ENCODE measurements at places on chromosomes 3 and 15.

- DNase-seq: peak; percentile 28
Observed at GRCh38 chr3:7508821-7509220, 647.9 kb downstream of the GRM7 start.

- DNase-seq: peak; percentile 50
Observed at GRCh38 chr3:30124435-30125370, 481.7 kb upstream of the TGFBR2 start.

DNA sequence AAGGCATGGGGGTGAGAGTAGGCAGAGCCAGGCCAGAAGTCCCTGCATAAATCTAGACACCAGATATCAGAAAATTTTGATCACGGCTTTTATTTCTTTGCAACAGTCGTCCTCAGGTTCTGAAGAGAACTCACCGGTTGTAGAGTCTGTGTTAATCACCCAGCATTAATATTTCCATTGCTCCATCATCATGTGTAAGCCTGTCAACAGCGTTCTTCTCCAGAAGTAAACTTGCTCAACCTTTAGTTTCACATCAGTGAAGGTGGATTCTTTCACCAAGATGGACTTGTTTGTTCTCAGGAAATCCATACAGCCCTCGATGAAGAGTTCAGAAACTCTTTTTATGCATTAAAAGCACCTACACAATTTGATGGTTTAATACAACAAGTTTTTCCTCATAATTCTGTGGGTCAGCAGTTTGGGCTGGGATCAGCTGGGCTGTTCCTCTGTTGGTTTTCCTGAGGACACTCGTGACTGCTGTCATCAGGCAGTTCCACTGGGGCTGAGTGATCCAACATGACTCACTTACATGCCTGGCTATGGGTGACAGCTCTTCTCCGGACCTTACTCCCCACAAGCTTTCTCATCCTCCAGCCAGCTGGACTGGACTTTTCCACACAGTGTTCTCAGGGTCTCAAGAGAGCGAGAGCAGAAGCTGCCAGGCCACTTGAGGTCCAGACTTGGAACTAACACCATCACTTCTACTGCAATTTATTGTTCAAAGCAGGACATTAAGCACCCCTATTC lies 303.4 kb downstream of the ZNF621 start:
- peak; percentile 9 for DNase-seq

GRCh38 chr3:152243721-152244516 lies 24.8 kb upstream of the MBNL1 start:
- DNase-seq: no peak

Measured in non-pigmented ciliary epithelial cell (primary cell).